ENCODE measurements at places on chromosomes 11 and 22. TPM values are rescaled to one million over a fixed set of nuclear protein-coding genes. Genes with fewer than 3 reads are reported as not detected.

DNA sequence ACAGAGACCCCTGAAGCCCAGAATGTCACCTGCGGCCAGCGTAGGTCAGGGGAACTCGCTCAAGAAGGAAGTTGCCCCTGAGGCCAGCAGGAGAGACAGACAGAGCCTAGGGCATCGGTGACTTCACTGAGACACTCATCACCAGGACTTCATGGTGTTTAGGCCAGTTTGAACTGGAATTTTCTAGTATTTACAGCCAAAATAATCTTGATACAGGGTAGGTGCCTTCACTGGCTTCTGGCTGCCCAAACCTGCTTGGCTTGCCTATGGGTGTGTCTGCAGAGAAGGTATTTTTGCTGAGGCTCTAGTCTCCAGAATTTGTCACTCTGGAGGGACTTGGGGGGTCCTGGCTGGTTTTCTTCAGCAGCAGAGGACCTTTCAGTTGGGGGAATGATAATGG lies 86.6 kb downstream of the FBXO7 start:
- DNase-seq, result no peak

Gene PATE2
- not detected for total RNA-seq

Gene WBP2NL
- not detected for total RNA-seq

- DNase-seq, result no peak
Measured at GRCh38 chr22:25069758-25070481, 117.4 kb downstream of the KIAA1671 start.

- no peak for DNase-seq
Measured at GRCh38 chr11:57601297-57601696, 3.8 kb downstream of the SERPING1 start.

All from right atrium auricular region (tissue), 2 donors.